ENCODE measurements at places on chromosomes 1 and 21.

DNA sequence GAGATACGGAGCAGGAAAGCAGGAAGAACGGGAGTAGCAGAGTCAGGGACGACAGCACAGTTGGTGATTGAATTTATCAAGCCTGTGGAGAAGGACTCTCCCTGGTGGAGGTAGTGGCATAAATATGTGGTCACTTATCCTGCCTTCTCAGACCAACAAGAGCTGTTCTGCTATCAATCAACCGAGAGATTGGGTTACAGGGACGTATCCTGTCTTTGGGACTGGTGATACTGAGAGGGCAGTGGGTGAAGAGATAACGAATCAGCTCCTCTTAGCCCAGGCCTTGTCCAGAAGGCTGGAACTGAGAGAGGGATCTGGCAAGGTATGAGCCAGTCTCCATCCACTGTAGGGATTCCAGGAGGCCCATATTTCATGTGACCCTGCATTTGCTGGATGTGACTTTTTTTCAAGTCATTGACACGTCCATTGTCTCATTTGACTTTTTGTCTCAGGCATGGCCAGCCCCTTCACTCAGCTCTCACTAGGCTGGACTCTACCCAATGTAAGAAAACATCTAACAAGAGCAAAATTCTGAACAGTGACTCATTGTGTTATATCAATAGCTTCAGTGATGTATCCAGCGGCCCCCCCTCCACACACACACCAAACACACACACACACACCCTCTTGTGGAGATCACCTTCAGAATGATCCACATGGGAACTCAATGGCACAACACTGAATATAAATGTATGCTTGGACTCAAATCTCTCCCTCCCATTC lies 11.3 kb downstream of the C1orf116 start:
- peak; percentile 80 for DNase-seq

- DNase-seq: no peak
Measured at GRCh38 chr21:31162827-31163226, 124.6 kb upstream of the KRTAP19-8 start.

DNA sequence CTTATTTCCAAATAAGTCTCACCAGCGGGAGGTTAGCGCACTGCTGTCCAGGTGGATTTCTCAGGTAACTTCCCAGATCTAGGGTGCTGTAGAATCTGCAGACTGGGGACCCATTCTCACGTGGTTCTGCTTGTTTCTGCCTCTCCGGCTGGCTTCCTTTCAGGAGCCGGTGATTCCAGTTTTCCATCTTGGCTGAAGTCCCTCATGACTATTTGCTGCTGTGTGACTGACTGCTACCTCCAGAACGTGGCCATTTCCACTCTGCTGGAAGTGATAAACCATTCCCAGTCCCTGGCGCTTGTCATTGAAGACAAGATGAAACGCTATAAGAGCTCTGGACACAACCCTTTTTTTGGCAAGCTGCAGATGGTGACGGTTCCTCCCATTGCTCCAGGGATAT lies 76.0 kb downstream of the DOP1B start:
- no peak for DNase-seq

DNA sequence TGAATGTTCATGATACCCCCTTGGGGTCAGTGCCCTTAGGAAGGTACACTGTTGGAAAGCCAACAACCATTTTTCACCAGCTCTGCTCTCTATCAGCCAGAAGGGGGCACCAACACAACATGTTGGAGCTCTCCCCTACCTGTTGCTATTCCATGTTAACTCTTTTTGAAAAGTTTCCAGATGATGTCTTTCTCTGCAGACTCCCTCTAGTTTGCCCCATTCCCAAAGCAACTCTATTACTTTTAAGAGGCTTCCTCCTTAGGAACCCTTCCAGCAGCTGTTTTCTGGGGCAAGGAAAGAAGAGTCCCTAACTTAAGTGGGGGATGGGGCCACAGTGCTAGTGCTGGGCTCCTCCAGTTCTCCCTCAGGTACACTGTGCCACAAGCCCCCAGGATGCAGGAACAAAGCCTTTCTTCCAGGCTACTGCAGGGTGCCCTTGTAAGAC lies 22.9 kb upstream of the NDC1 start:
- DNase-seq: peak; percentile 74

DNA sequence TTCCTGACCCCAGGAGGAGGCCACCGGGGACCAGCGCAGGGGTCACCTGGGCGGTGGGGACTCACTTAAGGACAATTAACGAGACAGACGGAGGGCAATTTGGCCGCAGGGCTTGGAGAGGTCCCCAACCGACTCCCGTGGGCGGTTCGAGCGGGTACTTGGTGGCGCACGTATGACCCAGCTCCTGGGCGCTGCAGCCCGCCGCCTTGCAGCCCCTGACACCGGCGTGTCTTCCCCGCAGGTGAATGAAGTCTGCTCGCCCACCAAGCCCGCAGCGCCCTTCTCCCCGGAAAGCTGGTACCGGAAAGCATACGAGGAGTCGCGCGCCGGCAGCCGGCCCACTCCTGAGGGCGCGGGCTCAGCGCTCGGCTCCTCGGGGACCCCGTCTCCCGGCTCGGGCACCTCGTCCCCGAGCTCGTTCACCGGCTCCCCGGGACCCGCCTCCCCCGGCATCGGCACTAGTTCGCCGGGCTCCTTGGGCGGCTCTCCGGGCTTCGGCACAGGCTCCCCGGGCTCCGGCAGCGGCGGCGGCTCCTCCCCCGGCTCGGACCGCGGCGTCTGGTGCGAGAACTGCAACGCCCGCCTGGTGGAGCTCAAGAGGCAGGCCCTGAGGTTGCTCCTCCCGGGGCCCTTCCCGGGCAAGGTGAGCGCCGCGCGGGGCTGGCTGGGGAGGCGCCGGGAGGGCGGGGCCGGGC lies 1.4 kb downstream of the KIF26B start:
- DNase-seq: no peak

DNA sequence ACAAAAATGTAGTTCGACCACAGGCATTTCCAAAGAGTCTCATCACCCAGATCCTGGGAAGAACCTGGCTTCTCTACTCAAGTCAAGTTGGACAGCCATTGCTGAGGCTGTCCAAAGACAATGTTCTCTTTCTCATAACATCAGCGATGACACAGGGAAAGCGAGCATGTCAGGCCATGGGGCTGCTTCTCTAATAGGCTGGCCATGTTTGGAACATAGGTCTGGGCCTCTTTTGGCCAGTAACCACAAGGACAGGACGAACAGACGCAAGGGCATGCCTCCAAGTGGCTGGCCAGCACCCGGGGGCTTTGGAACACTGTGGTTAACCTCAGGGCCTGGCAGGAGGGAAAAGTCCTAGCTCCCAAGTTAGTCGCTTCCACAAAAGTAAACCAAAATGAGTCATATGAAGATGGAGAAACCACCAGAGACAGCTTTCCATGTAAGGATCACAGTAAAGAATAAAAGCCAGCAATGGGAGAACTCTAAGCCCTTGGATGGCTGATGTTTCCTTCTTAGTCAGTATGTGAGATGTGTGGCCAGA lies 80.6 kb upstream of the SLC44A3 start:
- no peak for DNase-seq

- DNase-seq: no peak
Measured at GRCh38 chr1:184462155-184462554, 75.3 kb downstream of the C1orf21 start.
